ENCODE measurements at places on chromosomes 1 and 21.
A peak's percentile ranks its signal among the peaks of the same experiment; 100 is the strongest.

GRCh38 chr1:65309304-65310077, at the start of gene DNAJC6:
Gene DNAJC6, plus strand, starts transcription at chr1:65309543. Its CDS starts 203 bp downstream, at chr1:65309746.
- DNase-seq = peak; percentile 87

- DNase-seq = no peak
These were observed 21.9 kb downstream of the LYST start for GRCh38 chr1:235844776-235845175.

DNA sequence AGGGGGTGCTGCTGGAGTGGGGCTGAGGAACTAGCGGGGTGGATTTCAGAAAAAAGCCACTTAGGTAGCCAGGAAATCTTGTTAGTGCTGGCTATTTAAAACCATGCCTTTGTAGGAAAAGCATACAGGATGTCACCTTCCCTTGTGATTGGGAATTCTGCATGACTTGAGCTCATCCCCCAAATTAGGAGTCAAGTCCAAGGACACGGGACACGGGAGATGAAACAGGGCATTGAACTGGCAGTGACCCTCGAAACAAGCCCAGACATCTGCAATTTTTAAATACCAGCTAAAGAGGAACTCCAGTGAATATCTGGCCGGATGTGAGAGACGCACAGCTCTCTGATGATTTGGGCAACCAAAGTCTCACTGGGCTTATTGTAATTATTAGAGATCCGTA, 32.8 kb downstream of the C2CD2 start:
- DNase-seq = no peak

DNA sequence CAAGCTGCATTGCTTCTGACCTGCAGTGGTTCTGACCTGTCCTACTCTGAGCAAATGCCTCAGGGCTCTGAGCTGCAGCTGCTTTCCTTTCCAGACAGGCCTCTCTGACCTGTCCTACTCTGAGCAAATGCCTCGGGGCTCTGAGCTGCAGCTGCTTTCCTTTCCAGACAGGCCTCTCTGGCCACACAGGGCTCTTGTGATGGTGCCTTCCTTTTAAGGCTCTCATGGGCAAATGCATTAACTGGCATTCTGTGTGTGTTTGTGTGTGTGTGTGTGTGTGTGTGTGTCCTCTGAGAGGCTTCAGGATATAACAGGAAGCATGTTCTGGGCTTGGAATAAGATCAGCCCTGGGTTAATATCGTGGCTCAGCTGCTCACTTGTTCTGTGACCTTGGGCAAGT, 131.3 kb downstream of the NTPCR start:
- no peak for DNase-seq

- DNase-seq = no peak
These were observed 24.9 kb upstream of the TENT5B start for GRCh38 chr1:27037518-27037917.

DNA sequence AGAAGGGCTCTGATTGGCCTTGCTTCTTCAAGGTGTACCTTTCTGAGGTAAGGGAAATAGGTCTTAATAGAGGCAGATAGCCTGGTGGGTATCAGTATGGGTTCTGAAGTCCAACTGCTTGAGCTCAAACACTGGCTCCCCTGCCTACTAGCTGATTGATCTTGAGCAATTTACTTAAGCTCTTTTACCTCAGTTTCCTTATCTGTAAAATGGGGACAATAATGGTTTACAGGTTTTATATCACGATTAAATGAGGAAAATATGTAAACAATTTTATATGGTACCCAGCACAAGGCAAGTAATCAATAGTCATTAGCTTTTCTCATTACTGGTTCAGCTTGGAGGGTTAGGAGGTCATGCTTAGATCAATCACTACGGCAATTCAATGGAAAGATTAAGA, 75.8 kb upstream of the VTCN1 start:
- no peak for DNase-seq

DNA sequence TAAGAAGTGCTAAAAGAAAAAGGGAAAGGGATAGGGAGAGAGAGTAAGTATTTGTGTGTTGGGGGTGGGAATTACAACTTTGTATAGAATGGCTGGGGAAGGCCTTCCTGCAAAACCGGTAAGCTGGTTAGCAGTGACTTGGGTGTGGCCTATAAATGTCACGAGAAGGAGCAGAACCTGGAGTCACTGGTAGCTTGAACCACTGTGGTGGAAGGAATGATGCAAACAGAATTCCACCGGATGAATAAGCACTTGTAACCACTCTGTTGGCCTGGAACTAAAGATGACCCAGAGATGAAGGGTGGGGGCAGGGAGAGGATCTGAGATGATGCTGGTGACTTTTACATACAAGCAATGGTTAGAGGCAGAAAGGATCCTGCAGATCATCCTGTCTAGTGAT, 8.9 kb downstream of the XKR8 start:
- no peak for DNase-seq

- no peak for DNase-seq
These were observed 65.6 kb upstream of the IRF2BP2 start for GRCh38 chr1:234675572-234675971.

GRCh38 chr1:57019236-57019839, 53.5 kb upstream of the C8B start:
- DNase-seq = no peak

DNA sequence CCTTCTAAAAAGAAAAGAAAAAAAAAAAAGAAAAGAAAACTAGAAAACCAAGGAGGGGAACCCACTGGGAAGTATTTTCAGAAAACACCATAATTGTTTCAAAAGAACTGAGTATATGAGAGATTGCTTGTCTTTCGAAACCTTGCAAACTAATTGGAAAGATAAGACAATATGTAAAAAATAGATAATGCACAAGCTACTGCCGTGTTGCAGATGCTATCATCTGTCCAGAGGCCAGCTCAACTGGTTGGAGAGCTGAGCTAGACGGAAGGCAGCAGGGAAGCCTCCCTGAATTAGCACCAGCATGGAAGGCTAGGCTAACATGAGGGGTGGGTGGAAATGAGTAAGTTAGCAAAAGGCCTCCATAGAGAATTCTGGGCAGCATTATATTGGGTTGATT, 16.2 kb upstream of the CACHD1 start:
- no peak for DNase-seq

- peak; percentile 7 for DNase-seq
These were observed 170.0 kb downstream of the LTN1 start for GRCh38 chr21:28822486-28823335.

- no peak for DNase-seq
These were observed 148.3 kb downstream of the MATN1 start for GRCh38 chr1:30575066-30575465.

DNA sequence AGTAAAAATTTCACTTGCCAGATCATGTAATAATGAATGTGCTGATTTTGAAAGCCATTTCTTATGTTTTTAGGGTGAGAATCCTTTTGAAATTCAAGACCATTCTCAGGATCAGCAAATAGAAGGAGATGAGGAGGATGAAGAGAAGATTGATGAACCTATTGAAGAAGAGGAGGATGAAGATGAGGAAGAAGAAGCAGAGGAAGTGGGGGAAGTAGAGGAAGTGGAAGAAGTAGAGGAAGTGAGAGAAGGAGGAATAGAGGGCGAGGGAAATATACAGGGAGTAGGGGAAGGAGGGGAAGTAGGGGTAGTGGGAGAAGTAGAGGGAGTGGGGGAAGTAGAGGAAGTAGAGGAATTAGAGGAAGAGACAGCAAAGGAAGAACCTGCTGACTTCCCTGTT, 32.4 kb downstream of the ZNF326 start:
- no peak for DNase-seq

GRCh38 chr1:55052221-55053142, 13.1 kb downstream of the PCSK9 start:
- no peak for DNase-seq

DNA sequence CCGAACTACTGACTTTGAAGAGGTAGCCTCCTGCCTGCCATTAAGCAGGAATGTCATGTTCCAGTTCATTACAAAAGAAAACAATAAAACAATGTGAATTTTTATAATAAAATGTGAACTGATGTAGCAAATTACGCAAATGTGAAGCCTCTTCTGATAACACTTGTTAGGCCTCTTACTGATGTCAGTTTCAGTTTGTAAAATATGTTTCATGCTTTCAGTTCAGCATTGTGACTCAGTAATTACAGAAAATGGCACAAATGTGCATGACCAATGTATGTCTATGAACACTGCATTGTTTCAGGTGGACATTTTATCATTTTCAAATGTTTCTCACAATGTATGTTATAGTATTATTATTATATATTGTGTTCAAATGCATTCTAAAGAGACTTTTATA, 159.8 kb upstream of the SGIP1 start:
- DNase-seq = no peak

GRCh38 chr1:224333309-224333926, 3.4 kb upstream of the NVL start:
- peak; percentile 89 for DNase-seq

DNA sequence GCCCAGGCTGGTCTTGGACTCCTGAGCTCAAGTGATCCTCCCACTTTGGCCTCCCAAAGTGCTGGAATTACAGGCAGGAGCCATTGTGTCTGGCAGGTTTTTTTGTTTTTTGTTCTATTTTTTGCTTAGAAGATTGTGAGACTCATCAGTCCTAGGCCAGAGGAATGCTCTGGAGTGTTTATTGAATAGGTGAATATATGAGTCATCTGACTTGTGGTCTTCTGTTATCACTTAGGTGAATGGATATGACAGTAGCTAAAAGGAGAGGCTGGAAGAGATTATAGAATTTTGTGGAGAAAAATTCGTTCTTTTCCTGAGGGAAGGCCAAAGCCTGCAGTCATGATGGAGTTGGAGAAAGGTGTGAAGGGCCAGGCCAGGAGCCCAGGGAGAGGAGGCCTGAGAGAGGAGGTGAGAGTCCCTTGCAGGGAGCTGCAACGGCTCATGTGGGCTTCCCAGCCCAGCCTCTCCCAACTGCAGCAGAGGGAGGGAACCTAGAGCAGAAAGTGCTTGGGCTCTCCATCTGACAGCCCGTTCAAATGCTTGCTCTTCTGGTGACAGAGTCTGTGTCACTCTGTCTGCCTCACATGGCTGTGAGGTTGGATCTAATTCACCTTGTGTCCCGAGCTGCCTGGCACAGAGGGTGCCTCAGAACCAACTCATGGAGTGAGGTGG, 31.6 kb upstream of the ACOT11 start:
- DNase-seq = no peak

DNA sequence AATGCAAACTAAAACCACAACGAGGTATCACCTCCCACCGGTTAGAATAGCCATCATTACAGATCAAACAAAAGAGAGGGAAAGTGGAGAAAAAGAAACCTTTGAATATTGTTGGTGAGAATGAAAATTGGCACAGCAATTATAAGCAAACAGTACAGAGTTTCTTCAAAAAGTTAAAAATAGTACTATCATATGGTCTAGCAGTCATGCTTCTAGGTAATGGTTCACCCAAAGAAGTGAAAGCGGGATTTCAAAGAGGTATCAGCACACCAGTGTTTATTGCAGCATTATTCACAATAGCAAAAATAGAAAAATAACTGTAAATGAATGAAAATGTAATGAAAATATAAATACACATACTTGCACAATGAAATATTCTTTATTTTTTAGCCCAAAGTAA, 8.2 kb downstream of the OR2T10 start:
- no peak for DNase-seq

GRCh38 chr1:219163401-219163954, 10.2 kb upstream of the LYPLAL1 start:
- no peak for DNase-seq

DNA sequence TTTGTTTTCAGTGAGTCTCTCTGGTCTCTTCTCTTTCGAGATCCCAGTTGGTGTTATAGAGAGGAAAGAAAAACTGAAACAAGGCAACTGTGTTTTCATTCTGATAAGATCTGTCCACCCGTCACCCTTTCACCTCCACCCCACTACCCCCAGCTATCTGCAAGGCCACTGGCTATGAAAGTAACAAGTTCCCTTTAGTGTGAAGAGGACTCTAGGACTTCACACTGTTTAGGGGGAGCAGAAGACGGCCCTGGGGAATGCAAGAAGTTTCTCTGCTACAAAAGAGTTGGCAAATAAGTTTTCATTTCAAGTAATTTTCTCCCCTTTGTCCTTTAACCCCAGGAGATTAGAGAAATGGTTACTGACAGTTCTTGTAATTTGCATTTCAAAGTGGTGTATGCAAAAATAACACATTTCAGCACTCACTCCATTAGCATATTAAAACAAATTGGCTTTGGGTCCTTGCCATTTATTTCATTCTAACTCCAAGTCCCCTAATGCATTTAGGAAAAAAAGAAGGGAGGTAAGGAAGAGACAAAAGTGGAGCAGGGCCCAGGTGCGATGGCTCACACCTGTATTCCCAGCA, 79.6 kb upstream of the PPM1J start:
- no peak for DNase-seq

- DNase-seq = no peak
These were observed 1135.2 kb downstream of the AMY1C start for GRCh38 chr1:104884939-104885338.
